ENCODE measurements at places on chromosomes 12 and 14. TPM values are rescaled to one million over a fixed set of nuclear protein-coding genes. Genes with fewer than 3 reads are reported as not detected.

Gene HOXC13
- not detected for total RNA-seq

Gene HELB
- total RNA-seq: 11.9 TPM

Gene NCKAP5L
- total RNA-seq: 37.0 TPM

Gene NAV3
- 12.0 TPM for total RNA-seq

Gene FAIM2
- total RNA-seq: 2.0 TPM

Gene NTN4
- total RNA-seq: 3.3 TPM

Gene CCDC177
- total RNA-seq: 1.7 TPM

Gene OLR1
- not detected for total RNA-seq

Gene RD3L
- not detected for total RNA-seq

Gene SERPINA10
- total RNA-seq: not detected

Gene RFC5
- 53.2 TPM for total RNA-seq

Gene VEZT
- 51.5 TPM for total RNA-seq

Gene SALL2
- total RNA-seq: 281 TPM

Gene CMA1
- not detected for total RNA-seq

Gene PDE3A
- 9.2 TPM for total RNA-seq

Gene CD4
- total RNA-seq: 2.2 TPM

Gene EMP1
- total RNA-seq: not detected

Gene SLCO1C1
- 1.6 TPM for total RNA-seq

Gene KRT7
- total RNA-seq: 9.4 TPM

Gene SRRM4
- total RNA-seq: 0.63 TPM

Gene LBHD2
- not detected for total RNA-seq

Gene NINJ2
- 0.94 TPM for total RNA-seq

Gene KRT2
- not detected for total RNA-seq

Gene BHLHE41
- 3.7 TPM for total RNA-seq

Gene CDCA3
- total RNA-seq: 37.2 TPM

Gene CLEC14A
- not detected for total RNA-seq

Gene GPD1
- total RNA-seq: 0.45 TPM

Gene EIF2S3B
- total RNA-seq: 16.3 TPM

Gene RERG
- 1.5 TPM for total RNA-seq

Gene LRIG3
- total RNA-seq: 7.5 TPM

Gene TAS2R42
- total RNA-seq: not detected

Gene BCAT1
- 176 TPM for total RNA-seq

Gene IFI27L2
- 23.4 TPM for total RNA-seq

Gene KRT78
- not detected for total RNA-seq

Gene TSPAN9
- total RNA-seq: 17.2 TPM

Gene GYS2
- total RNA-seq: not detected

Gene TMEM179
- 5.0 TPM for total RNA-seq

Gene CLEC4A
- total RNA-seq: 3.8 TPM

Gene HOXC6
- not detected for total RNA-seq

Gene PLEK2
- total RNA-seq: not detected

Gene MAP1LC3B2
- 0.54 TPM for total RNA-seq

Gene PAX9
- total RNA-seq: not detected

Gene CCDC196
- not detected for total RNA-seq

Gene GLT8D2
- 8.5 TPM for total RNA-seq
